Astrocyte of the hippocampus (primary cell): ENCODE measurements at places on chromosomes 4 and X.

- no peak for DNase-seq
These were observed 129.7 kb downstream of the TMEM164 start for GRCh38 chrX:110132450-110133114.

DNA sequence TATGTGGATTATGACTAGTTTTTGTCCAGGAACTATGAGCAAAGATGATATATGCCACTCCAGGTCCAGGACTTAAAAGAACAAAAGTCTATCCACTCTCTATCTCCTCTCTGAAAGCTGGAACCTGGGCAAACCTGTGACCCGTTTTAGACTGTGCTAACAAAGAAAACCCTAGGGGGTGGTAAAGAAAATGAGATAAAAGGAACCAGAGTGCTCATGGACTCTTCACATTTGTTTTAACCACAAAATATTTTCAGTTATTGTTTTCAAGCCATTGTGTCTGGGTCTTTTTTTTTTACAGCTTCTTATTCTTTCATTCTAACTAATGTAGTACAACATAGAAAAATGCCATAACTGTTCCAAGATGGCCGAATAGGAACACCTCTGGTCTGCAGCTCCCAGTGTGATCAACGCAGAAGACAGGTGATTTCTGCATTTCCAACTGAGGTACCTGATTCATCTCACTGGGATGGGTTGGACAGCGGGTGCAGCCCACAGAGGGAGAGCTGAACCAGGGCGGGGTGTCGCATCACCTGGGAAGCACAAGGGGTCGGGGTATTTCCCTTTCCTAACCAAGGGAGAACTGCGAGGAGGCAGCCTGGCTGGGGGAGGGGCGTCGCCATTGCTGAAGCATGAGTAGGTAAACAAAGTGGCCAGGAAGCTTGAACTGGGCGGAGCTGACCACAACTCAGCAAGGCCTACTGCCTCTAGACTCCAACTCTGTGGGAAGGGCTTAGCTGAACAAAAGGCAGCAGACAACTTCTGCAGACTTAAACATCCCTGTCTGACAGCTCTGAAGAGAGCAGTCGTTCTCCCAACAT is 45.1 kb downstream of the CHM start:
- peak; percentile 62 for DNase-seq

- no peak for DNase-seq
These were observed 117.6 kb upstream of the DCAF12L1 start for GRCh38 chrX:126670258-126670657.

- no peak for DNase-seq
These were observed 1565.4 kb downstream of the PCDH18 start for GRCh38 chr4:135966936-135967335.

DNA sequence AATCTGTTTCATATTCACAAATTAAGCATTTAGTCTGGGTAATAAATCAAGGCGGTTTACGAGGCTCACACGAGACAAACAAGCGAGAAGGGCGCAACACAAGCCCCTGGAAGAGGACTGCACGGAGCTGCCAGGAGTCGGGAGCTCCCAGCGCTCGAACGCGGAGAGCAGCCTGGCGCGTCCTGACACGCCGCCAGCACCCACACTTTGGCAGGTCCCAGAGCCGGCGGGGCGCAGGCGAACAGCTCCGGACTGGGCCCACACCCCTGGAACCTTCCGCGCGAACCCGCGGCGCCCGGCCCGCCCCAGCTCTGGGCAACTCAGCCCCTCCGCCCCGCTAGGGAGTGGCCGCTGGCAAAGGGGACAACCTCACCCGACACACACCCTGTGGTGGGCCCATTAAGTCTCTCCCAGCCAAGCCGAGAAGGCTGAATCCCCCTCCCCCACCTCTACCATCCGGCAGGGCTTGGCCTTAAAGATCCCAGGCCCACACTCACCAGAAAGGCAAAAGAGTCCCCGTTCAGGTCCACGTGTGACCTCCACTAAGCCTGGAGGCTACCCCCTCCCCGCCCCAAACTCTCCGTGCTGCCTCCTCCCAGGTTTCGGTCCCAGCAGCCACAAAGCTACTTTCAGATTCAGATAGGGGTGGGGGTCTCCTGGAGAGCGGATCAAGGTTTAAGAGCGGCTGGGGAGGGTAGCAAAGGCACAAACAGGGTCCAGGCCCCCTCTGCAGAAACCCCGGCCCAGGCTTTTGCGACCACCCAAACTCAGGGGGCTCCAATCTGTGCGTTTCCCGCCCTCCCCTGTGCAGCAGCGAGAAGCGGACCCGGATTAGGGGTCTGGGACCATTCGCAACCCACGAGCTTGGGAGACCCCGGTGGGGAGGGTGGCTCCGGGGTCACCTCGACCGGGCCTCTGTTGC is 47.5 kb upstream of the BCOR start:
- DNase-seq = no peak

DNA sequence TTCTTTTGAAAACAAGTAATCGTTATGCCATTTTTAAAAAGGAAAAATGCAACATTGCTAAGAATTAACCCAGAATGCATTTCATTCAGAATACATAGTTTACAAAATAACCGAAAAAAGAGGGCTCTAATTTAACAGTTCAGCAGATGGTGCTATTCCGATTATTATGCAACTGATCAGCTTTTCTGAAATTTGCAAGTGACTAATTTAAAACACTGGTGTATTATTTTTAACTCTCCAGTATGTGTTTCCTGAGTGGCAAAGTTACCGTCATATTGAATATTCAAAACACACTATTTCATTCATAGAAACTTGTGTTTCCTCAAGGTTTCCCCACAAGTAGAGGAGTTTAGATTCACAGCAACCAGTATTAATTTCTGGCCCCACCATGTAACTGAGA is 21.1 kb downstream of the ZBTB49 start:
- DNase-seq = no peak

DNA sequence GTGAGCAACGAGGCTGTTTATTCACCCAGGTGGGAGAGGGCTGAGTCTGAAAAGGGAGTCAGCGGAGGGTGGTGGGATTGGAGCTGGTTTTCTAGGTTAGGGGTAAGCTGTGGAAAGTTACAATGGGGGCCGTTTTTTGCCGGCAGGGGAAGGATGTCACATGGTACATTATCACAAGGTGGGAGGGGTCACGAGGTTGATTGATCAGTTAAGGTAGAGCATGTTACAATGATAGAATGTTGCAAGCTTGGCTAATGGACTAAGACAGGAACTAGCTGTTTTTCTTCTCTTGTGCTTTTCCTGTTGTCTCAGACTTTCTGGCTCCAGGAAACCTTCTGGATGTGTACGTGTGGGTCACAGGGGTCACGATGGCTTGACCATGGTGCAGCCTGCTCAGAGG is 536.3 kb upstream of the HTR2C start:
- DNase-seq = no peak

DNA sequence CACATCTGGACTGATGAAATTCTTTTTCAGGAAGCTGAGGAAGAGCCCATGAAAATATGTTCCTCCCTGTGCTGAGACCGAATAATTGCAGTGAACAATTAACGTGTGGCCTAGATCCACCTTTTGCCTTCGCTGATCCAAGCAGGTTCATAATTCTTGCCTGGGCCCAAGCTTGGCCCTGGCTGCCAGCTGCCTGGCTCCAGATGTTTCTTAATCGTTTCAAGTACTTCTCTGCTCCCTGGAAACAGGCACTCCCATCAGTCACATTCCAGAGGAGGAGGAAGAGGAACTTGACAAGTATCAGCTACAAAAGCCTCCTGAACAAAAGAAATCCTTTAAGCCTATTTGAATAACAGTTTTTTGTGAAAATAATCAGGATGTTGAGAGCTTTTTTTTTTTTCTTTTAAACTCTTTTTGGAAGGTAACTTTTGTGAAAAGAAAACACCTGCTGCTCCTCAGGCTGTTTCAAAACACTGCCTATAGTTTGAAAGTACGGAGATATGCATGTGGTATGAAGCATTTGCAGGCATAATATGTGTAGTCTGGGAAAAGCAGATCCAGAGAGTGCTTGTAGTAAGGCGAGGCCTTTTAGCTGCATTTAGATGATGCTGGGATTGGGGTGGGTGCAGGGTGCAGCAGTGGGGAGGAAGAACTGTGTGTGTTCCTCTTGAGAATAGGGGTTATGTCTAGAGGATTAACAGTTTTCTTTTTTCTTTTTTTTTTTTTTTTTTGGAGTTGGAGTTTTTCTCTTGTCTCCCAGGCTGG is 154.4 kb downstream of the PTTG2 start:
- DNase-seq = no peak

DNA sequence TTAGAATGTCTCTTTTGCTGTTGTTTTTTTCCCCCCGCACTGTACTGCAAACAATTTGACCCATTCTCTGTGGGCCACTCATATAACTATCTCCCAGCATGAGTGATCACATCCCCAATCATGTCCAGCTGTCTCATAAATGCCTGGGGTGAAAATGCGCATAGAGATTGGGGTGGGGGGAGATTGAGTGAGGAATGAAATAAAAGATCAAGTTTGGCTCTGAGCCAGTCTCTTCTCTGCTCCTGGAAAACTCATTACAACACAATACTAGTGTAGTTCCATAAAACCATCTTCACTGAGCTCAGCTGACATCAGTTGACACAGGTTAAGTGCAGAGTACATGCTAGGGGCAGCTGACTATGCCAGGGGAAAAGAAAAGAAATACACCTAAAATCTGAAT is 96.9 kb downstream of the EGF start:
- DNase-seq = no peak

- peak; percentile 100 for DNase-seq
These were observed at the start of the genes HAUS3 and POLN for GRCh38 chr4:2241410-2242353. HAUS3 (minus strand) TSS chr4:2242121; CDS start chr4:2240946, 1,175 bp downstream. POLN (minus strand) TSS chr4:2242121; CDS start chr4:2229231, 12,890 bp downstream.

DNA sequence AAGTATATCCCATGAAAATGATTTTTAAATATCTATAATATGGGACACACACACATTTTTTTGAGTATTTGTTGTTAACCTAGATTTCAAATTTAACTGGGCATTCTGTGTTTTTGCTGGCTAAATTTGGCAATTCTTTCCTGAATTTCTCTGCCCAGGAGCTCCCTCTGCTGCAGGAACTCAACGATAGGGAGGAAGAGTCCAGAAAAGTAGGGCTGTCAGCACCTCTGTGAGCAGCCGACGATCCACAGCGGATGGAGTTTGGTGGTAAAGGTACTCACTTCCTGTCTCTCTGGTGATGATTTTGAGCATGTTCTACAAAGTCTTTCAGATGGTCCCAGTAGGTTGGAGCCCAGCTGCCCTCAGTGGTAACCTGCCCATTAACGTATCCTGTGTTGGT is 23.1 kb upstream of the TMEM184C start:
- DNase-seq = no peak
